ENCODE measurements at places on chromosomes 16 and 17.
A peak's percentile ranks its signal among the peaks of the same experiment; 100 is the strongest.

GRCh38 chr16:54929090-54930004 is 1.3 kb upstream of the IRX5 start:
- DNase-seq = peak; percentile 100

DNA sequence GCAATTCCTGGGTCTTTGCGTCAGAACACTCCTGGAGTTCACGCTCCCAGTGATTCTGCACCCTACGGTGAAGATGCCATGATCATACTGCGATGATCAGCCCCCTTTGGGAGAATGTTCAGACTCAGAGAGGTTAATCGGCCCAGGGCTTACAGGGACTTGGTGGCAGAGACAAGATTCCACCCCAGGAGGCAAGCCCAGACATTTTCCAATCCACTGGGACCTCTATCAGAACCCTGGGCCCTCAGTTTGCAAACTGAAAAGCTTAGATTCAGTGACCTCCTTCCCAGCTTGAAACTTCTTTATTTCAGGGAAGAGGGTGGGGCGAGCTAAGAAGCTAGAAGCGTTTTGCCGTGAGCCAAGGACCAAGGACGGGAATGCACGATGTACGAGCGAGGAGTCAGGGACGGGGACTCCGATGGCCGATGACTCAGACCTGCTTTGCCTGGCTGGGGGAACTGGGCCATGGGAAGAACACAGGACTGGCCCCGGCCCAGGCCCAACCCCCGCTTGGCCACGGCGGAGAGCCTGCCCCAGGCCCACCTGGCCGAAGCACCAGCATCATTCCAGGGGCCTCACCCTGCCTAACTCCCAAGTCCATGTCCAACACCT is 34.7 kb downstream of the SOCS3 start:
- DNase-seq = no peak

DNA sequence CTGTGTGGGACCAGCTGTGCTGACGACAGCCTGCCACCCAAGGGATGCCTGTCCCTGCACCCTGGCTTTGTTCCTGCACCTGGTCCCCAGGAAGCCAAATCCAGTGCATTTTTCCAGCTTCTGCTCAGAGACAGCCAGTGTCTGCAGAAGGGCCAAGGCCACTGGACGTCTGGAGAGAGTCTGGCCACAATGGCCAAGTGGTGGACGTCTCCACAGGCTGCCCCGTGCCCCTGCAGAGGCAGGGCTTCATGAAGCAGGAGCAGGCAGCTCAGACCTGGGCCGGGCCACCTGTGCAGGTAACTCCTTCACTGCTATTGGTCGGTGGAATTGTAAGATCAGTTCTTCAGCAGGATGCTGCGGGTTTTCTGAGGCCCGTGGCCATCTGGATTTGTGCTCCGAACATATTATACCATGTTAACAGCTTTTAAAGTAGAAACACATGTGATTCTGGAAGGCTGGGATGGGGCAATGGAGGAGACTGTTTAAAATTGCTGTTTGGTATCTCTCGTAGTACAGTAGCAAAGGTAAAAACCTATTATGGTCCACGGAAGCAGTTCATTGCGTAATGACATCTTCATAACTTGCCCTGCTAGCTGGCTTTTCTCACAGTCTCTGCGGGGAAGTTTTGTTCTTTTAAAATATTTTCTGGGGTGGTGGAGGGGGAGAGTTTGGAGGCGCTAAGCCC is 185.3 kb downstream of the CCDC182 start:
- DNase-seq = no peak

- DNase-seq = no peak
Observed at GRCh38 chr16:88780142-88781062, 4.6 kb downstream of the PIEZO1 start.

- DNase-seq = no peak
Observed at GRCh38 chr16:56281249-56281805, 90.0 kb downstream of the GNAO1 start.

DNA sequence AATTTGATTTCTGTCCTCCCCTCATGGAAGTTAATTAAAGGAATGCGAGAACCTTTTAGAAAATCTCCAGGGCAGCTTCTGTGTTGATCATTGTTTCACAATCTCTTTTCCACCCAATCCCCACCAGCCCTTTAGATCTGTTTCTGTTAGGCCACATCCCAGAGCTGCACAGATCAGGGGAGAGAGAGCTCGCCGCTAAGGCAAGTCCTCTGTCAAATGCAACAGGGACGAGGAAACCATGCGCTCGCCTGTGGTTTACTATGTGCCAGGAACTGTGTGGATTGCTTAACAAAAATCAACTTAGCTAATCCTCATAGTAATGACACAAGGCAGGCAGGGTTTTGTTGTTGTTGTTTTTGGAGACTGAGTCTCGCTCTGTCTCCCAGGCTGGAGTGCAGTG is 115.4 kb downstream of the SALL1 start:
- no peak for DNase-seq

DNA sequence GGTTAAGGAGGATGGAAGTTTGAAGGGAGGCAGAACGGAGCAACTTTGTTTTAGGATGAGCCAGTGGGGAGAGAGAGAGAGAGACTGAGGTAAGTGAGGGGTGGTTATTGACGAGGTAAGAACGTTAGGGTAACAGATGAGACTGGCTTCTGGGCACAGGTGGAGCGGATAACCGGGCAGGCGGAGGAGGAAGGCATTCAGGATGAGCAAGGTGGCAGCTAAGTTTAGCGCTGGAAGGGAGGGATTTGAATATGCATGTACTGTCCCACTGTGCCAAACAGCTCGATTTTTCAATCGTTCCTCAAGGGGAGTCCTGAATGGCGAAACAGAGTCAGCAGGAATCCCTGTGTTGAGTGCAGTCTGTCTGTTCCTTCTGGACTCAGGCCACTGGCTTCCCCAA is 35.8 kb downstream of the CACNG3 start:
- DNase-seq = no peak

GRCh38 chr16:49442805-49443204 is 69.2 kb downstream of the C16orf78 start:
- no peak for DNase-seq

GRCh38 chr16:31435341-31436220 is 7.0 kb downstream of the ZNF843 start:
- DNase-seq = no peak

GRCh38 chr17:58415371-58416055 is 1.8 kb downstream of the RNF43 start:
- peak; percentile 23 for DNase-seq

- no peak for DNase-seq
Observed at GRCh38 chr17:40483679-40484078, 17.7 kb downstream of the TNS4 start.

- DNase-seq = no peak
Observed at GRCh38 chr16:80300876-80301275, 239.9 kb upstream of the DYNLRB2 start.

GRCh38 chr17:40622509-40622928 is 25.1 kb downstream of the SMARCE1 start:
- no peak for DNase-seq

GRCh38 chr16:56081371-56081770 is 109.9 kb upstream of the GNAO1 start:
- no peak for DNase-seq

DNA sequence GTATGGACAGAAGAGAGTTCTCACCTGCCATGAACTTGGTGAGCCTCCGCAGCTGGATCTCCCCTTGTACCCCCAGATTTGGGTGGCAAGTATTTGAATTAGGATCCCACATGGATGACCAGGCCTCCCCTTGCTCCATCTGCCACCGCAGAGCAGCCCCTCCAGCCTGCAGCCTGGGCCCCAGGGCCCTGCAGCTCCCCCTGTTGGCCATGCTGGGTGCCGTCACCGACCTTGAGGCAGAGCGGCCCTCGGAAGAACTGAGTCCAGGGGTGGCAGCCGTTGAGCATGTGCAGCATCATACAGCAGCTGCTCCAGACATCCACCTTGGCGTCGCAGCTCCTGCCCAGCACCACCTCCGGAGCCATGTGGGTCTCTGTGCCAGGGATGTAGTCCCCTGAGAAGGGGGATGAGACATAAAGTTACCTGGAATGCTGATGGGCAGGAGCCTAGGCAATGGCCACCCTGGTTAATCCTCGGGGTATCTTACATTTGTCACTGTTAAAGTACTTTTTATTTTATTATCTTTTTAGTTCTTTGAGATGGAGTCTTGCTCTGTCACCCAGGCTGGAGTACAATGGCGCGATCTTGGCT is 9.0 kb upstream of the SPATA32 start:
- DNase-seq = no peak

DNA sequence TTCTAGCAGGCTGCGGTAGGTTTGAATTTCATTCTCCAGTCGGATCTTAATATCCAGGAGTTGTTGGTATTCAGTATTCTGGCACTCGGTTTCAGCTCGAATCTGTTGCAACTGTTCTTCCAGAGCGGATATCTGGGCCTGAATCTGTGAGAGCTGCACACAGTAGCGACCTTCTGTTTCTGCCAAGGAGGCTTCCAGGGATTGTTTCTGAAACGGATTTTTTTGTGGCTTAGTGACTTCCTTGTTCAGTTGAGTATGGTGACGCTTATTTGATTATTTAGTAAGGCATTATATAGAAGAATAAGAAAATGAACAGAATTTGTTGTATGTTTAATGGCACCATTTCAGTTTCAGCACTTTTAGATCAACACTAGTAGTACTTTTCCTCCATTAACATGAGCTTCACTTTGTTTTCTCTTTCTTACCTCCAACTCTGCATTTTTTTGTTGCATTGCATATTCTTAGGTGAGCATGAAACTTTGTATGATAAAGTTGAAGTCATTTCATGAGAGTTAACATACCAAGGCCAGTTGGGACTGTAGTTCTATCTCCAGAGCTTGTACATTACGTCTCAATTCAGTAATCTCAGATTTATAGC is 2.8 kb downstream of the KRT10 start:
- no peak for DNase-seq

GRCh38 chr17:32927724-32928585 is at the start of gene TMEM98:
TMEM98 (plus strand) TSS chr17:32928153; CDS start chr17:32931529, 3,376 bp downstream.
- peak; percentile 54 for DNase-seq

GRCh38 chr17:74159226-74159840 is 44.1 kb upstream of the RPL38 start:
- DNase-seq = no peak

- DNase-seq = no peak
Observed at GRCh38 chr17:50047488-50048126, 8.3 kb upstream of the ITGA3 start.

DNA sequence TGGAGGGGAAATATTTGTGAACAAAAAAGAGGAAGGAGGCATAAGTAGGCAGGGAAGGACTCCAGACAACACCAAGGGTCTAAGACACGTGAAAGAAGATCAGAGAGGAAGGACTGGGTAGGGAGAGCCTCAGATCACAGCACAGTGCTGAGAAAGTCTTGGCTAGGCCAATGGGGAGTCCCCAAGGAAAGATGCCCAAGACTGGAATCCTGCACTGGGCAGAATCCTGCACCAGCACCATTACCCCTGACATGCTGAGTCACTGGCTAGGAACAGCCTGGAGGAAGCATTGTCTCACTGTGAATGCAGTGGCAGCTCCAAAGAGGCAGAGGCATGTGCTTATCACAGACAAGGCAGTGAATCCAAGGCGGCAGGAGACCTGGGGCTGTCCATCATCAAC is 19.2 kb downstream of the CLEC19A start:
- no peak for DNase-seq

GRCh38 chr17:79515646-79516571 is 94.9 kb downstream of the RBFOX3 start:
- no peak for DNase-seq

DNA sequence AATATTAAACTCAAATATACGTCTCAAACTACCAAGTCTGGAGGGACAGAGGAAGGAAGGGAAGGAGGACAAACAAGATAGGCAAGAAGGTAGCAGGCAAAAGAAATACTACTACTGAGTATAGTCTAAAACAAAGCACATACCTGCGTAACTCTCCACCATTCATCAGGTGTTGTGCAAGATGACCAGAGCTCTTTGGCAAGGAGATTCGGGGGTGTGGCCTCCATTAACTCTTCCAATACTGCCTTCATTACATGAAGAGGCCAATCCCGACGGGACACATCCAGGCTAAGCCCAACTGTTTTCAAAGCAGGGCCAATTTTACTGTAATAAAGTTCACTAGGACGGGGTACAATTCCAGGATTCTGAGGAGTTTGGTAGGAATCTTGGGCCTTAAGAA is 38.2 kb upstream of the ARL6IP1 start:
- no peak for DNase-seq

DNA sequence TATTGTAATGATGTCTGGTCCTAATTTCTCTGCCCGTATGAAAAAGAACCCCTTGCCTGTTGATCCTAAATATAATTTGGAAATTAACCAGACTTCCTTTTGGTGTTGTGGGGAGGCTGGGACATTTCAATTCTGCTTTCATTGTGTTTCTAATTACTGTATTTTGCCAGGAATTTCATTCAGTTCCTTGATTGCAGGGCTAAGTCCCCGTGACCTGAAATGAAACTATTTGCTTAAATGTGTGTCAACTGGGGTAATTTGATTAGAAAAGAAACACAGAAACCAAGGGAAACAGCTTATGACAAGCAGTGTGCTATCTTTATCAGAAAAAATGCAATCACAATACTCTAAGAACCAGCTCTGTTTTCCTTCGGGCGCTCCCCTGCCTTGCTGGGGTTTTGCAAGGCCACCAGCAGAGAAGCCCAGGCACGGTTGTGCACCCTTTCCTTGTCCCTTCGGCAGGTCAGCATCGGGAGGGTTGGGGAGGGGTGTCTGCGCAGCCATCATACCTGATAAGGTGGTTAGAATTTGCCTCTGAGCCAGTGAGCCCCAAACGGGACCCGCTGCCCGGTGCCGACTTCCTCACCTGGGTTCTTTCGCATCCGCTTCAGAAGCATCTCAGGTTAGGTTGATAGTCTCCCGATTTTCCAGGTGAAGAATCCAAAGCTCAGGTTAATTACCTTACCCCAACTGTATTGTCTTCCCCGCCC is 19.4 kb downstream of the KLHL36 start:
- no peak for DNase-seq

DNA sequence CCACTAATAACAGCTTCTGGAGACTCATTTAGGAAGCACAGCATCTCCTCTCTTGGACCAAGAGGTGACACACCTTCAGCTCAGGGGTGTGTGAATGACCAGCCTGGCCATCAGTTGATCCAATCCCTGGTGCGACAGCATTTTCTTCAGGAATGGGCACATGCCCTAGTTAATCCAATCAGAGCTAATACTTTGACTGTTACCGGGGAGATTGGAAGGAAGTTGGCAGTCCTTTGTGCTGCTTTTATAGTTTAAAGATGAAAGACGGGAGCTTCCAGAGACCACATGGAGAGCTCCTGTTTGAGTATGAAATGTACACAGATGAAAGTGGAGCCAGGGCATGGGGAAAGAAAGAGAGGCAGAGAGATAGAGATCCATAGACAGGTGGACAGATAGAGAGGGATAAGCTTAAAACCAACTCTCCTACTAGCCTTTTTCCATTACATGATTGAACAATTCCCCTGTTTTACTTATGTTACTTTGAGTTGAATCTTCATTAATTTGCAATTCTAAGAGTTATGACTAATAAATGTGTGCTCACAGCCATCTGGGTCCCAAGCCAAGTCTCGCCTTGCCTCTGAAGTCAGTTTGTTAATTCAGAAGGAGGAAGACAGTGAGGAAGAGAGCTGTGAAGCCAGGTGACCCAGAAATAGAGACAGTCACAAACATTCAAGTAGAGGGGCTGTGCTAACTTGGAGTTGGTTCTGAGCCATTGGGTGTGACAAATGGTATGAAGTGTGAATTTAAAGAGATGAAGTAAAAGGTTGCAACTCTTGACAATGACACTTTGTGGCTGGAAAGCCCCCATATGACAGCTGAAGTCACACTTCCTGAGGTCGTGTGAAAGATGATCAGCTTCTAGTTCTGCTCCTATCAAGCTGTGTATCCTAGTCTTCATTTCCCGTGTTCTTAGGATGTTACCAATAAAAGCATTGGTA is 120.0 kb upstream of the GOT2 start:
- no peak for DNase-seq

GRCh38 chr17:74836691-74837467 is 22.8 kb downstream of the GRIN2C start:
- DNase-seq = no peak
